ENCODE measurements at places on chromosomes 5 and 9.

DNA sequence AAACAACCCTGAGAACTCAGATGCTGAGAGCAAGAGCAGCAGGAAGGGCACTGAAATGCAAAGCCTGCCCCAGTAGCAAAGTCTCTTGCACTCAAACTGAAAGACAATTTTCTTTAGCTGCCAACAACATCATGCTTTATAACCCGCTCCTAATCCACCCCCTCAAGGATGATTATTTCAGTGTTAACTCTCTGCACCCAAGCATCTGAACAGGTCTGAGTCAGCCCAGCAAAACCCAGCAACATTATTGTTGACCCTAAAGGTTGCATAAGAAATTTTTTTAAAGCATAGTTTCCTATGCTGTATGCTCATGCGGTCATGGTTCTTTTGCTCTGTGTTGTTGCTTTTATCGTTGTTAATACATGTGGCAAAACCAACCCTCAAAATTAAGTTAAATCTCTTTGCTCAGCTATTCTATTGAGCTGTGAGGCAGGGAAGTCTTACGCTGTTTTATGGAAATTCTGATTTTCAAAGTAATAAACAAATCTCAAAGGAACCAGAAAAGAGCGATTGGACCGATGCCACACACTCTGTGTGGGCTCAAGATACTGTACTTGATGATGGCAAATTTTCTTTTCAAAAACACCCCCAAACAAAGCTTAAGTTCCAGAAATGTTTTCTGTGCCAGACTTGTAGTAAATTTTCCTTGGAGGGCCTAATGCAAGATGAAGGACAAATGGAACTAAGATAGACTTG is 440.6 kb upstream of the MPDZ start:
- no peak for DNase-seq

DNA sequence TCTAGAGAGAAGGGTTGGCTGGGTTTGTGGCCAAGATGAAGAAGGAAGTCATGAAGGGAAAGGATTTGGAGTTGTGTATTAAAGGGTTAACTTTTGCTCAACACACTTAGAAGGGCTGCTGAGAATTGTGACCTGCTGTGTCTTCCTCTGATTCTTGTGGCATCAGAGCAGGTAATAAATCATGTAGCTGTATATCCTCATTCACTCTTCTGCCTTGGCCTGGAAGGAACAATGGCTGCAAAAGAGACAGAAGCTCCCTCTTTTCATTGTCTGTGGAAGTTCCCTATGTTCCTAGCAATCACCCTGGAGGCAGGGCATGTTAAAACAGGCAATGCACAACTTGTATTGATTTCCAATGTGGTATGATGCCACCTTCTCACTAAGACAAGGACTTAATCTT is 159.1 kb downstream of the LRRC70 start:
- no peak for DNase-seq

GRCh38 chr5:153480401-153480800 is 10.1 kb upstream of the GRIA1 start:
- no peak for DNase-seq

DNA sequence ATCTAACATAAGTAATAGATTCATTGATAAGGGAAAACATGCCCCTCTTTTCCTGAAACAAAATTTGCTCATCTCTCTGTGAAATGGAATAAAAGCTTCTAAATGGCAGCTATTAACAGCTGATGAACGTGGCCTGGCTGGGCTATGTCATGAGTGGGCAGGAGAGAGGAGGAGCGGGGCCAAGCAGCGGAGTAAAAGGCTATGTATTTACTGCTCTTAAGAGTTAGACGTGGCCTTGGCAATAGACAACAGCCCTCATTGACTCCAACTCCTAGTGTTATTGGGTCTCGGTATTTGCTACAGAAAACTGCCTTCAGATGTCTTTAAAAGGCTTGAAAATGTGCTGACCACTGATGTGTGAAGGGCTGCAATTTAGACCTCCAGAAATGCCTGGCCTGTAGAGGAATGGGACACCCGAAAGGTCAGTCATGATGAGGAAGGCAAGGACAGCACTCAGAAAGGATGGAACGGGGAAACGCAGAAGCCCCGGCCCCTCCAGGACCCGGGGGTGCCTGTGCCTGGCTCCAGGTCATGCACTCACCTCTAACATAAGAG is 116.8 kb downstream of the PDZD2 start:
- DNase-seq: no peak

DNA sequence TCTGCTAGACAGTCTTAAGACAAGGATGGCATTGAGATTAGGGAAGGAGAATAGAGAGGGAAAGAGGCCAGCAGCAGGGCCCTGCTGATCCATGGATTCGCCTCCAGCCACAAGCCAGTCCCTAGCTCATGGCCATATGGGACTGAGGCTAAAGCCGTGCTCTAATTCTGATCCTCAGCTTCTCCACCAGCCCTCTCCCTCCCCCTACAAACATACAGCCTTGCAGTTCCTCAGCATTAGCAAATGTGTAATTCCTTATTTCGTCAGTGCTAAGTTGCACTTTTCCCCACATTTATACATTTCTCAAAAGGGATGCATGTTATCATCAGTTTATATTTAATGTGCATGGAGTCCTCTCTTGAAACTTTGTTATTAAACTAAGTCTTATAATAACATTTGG is 34.8 kb downstream of the ZNF462 start:
- DNase-seq: no peak

DNA sequence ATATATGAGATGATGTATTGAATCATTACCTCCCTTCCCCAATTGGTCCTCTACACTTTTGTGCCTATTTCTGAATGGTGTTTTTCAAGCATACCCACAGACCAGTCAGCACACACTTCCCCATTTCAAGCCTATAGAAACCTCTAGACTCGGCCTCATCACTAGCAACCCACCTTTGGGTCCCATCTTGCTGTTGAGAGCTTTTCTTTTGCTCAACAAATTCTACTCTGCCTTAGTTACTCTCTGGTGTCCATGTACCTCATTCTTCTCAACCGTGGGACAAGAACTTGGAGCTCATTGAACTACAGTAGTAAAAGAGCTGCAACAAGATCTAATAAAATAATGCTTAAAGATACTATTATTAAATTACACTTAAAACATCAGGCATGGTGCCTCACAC is 49.0 kb upstream of the KDM4C start:
- DNase-seq: no peak

GRCh38 chr9:34663303-34663605 is 797 bp upstream of the CCL27 start:
- DNase-seq: no peak

- DNase-seq: no peak
Observed at GRCh38 chr9:16309469-16310271, 560.8 kb downstream of the BNC2 start.

- no peak for DNase-seq
Observed at GRCh38 chr5:17796757-17797396, 162.6 kb downstream of the TAF11L14 start.

DNA sequence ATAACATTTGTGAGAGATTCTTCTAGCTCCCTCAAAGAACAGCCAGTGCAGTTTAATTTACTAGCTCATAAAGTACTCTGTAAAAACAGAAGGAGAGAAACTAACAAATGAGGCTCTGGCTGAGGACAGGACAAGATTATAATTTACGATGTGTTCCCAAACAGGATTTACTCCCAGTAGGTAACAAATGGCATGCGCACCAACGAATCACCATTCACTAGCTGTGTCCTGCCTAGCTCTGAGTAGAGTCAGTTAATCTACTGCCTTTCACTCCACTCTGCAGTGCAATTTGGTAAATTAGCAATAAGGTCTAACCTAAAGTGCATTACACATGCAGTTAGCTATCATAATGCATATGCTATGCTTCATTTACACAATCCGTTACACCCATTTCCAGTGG is 497.4 kb upstream of the CCNG1 start:
- DNase-seq: no peak

DNA sequence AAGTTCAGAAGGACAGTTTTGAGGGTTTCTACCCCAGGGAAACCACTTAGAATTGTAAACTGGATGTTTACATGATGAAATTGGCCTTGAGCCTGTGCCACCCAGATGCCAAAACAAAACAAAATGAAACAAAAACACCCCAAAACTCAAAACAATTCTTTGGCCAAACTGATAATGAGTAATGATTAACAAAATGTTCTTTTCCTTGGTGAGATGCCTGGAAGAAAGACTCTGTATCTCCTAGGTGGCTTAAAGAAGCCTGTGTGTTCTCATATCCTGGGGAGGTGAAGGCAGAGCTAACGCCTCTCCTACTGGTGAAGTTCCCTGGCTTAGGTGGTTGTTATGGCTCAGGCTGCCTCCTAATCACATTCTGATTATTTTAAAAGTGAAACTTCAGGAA is 120.5 kb downstream of the NPR3 start:
- no peak for DNase-seq

DNA sequence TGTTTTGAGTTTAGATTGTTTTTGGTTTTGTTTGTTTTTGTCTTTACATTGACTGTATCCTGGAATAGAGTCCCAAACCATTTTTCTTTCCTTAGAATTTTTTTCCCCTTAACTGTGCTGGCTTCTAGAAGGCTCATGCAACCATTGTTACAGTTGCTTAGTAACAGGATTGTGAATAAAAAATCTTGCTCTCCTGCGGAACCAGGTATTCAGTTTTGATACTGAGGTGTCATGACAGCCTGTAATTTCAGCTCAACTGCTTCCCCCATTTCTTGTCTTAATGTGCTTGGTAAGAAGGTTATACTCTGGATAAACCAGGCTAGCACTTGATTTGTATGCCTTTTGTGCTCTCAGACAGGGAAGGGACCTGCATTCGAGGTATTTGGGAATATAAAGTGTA is 42.1 kb downstream of the FOCAD start:
- DNase-seq: no peak

- no peak for DNase-seq
Observed at GRCh38 chr5:146001544-146002190, 65.3 kb downstream of the SH3RF2 start.

GRCh38 chr5:33611877-33612276 is 171.1 kb downstream of the TARS1 start:
- no peak for DNase-seq

GRCh38 chr5:128613766-128614165 is 75.7 kb upstream of the FBN2 start:
- no peak for DNase-seq

DNA sequence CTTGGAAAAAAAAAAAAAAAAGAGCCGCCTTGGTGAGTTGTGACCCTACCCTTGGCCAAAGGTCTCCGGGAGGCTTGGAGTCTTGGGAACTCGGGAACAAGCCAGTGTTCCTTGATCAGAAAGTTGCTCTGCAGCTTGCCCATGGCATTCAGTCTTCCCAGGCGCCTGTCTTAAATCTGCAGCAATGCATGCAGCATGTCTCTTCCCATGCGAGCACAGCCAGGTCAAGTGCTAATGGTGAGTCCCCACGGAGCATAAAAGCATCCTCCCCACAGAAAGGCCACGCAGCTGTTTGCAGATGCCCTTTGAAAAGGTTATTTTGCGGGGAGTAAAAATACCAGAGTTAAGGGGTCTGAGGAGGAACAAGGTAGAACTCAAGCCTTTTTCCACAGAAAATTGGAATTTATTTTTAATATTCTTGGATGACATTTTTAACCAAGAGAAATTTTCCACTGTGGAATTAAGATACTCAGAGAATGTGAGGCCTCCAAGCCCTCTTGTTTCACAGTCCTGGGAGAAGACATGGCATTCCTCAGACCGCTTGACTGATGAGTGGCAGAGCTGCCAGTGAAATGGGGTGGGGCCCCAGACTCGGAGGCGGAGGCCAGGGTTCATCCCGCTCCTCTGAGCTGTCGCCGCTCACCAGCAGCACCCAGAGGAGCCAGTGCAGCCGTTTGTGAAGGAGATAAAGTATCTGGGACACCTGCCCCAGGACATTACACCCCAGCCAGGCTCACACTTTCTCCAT is 81.6 kb downstream of the CYFIP2 start:
- DNase-seq: no peak

GRCh38 chr5:132497488-132497997 is 7.0 kb upstream of the IRF1 start:
- no peak for DNase-seq

- DNase-seq: no peak
Observed at GRCh38 chr5:171599957-171600612, 180.6 kb downstream of the FGF18 start.

DNA sequence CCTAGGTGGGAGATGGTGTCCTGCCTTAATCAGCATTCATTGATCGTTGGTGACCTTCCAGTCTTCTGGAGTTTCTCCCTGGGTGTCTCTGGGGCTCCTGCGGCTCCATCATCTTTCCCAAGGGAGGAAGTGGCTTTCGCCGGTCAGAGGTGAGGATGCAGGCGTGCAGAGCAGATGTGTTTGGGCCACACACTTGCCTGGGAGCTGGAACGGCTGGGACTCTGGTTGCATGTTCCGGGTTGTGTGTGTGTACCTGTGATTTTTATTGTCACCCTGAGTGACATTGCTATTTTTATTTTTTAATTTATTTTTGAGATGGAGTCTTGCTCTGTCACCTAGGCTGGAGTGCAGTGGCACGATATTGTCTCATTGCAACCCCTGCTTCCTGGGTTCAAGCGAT is 9.6 kb downstream of the HMCN2 start:
- no peak for DNase-seq

GRCh38 chr5:143434261-143435209 is 31.0 kb upstream of the NR3C1 start:
- no peak for DNase-seq

DNA sequence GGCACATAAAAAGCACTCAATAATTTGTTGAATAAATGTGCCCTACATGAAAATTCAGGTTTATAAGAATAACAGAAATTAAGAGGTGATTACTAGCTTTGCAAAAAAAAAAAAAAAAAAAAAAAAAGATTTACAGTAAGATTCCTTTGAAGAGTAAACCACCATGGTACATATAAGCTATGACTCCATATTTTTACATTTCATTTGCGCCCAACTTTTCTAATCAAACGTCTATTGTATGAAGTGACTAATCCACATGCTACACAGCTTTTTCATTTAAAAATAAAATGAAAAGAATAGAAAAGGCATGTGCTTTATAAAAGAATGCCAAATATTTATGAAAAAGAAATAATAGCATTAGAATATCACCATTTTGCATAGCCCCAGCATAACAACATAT is at the start of gene PLAC8L1:
Gene PLAC8L1, minus strand, starts transcription at position 101 of the 400 bp plus-strand sequence. CDS start 1,266 bp downstream, outside the sequence.
- no peak for DNase-seq

DNA sequence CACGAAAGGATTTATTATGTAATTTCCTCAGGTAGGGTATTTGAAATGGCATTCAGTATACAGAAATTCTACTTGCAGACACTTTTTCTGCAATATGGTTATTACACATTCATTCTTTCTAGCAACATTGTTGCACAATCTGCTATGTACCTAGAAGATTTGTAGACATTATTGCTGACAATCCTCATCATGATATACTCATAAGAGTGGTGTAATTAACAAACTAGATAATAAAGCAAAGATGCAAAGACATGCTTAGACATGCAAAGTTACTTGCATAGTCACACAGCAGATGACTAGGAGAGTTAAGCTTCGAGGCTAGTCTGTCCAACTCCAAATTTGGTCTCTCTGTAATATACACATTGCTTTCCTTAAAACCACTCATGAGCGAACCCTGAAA is 317.1 kb downstream of the ASTN2 start:
- DNase-seq: no peak

- peak; percentile 64 for DNase-seq
Observed at GRCh38 chr9:124007565-124008302, 3.8 kb upstream of the LHX2 start.

Measured in NCI-H1092 treated with DMSO at 0.1 percent for 48 hours (cell line).